ENCODE measurements at places on chromosomes 5 and 9.

GRCh38 chr9:129587487-129588262 lies 33.2 kb downstream of the C9orf50 start:
- DNase-seq = no peak

- peak; percentile 15 for DNase-seq
These were observed 300.6 kb downstream of the PARP8 start for GRCh38 chr5:50967009-50967562.

GRCh38 chr5:143086908-143087637 lies 316.4 kb downstream of the NR3C1 start:
- no peak for DNase-seq

GRCh38 chr9:89037346-89037745 lies 46.1 kb downstream of the S1PR3 start:
- no peak for DNase-seq

DNA sequence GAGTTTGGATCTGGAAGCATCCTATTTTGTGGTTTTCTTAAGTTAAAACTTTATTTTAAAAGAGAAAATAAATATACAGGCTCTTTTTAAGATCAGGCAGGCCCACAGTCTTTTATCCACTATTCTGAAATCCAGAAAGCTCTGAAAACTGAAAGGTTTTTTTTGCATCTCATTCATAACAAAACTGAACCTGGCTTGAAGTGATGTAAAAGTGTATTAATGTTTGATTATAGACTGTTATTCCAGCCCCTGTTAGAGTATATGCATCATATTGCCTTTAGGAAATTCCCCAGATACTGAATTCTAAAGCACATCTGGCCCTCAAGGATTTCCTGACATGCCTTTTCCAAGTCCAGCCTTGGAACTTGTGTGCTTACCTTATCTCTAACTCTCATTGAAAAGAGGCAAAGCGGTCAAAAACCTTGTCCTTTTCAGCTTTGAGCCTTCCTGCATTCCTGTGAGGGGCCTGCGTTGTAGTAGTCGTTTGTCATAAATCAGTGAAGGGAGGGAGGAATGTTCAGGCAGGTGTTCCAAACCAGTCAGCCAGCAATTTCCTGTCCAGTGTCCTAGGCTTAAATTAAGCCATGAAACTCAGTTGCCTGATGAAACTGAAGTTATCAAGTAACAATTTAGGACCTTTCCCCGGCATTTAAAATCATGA lies 110.4 kb downstream of the TLE4 start:
- DNase-seq = no peak

DNA sequence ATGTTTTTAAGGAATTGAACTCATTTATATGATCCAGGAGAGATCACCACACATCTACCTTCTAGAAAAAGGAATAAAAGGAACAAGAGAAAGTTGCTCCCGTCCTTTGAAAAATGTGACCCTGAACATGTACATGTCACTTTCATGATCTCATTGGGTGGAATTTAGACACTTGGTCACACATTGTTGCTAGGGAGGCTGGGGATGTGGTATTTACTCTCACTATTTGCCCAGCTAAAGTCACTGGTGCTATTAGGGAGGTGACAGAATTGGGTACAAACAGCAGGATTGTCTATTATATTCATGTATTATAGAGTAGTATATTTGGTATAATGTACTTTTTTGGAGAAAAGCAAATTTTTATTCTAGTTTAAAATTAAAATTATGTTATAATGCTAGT lies 2.1 kb upstream of the CDH10 start:
- DNase-seq = no peak

GRCh38 chr5:102711525-102712385 lies 43.4 kb upstream of the PAM start:
- DNase-seq = no peak

DNA sequence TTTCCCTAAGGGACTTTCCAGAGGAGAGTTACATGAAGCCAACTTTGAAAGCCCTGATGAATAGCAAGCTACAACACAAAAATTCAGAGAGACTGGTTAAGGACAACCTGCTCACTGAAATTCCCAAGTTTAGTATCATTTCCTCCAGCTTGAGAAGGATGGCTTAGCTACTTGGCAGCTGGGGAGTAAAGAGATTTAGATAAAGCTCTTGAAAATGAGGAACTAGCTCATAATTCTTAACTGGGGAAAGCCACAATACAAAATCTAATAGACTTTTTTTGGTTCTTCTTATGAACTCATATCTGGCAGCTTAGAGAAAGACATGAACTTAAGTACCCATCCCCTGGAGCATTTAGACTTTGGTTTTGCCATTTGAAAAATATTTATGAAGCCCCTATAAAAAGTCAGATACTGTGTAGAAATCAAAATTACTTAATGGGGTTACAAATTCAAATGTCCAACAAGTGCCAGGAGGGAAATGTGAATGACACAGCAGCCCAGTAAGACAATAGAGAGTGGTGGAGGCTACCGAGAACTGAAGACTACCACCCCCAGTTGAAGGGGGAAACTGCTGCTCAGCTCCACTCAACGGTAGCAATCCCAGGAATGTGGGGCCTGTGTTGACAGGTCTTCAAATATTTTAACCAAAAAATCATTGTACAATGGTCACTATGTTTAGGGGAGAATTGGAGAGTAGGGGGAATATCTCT lies 79.4 kb upstream of the ADRB2 start:
- peak; percentile 88 for DNase-seq

DNA sequence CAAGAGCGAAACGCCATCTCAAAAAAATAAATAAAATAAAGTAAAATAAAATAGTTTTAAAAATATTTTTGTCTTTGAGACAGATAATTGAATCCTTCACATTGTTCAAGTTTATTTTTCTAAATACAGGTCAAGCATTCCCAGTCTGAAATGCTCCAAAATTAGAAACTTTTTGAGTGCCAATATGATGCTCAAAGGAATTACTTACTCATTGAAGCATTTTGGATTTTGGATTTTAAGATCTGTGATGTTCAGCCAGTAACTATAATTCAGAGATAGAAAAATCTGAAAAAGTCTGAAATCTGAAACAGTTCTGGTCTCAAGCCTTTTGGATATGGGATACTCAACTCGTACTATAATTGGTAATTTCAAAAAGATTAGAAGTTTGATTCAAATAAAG lies 39.8 kb downstream of the RBM27 start:
- DNase-seq = no peak

GRCh38 chr9:22097707-22098106 lies 88.6 kb upstream of the CDKN2B start:
- DNase-seq = no peak

DNA sequence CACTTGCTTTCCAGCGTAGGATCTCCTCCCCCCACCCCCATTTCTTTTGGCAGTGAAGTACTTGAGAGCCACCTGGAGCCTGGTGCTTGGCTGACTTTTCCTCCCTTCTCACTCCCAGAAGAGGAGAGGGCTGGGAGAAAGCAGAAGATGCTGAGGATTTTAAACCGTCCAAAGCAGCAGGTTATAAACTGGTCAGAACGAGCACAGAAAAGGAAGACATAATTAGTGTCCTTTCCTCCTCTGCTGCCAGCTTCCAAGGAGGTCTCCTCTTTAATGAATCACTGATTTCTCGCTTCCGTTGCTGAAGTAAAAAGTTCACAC lies 563 bp upstream of the FGF10 start:
- no peak for DNase-seq

DNA sequence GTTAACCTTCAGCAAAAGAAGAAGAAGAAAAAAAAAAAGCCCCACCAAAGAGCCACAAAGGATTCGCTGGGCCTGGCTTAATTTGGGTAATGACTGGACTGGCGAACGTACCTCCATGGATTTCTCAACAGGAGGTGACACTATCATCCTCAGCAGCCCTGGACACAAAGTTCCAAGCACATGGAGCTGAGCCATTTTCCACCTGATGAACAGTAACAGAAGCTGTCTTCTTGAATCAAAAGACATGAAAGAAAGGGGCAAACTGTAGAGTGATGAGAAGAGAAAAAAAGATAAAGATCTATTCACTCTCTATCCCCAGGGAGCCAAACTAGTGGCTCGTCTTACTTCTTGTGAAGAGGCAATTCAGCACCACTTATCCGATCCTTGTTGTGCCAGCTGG lies 150.2 kb upstream of the TRPM3 start:
- no peak for DNase-seq

- DNase-seq = peak; percentile 49
These were observed 38.1 kb downstream of the PBX3 start for GRCh38 chr9:125785248-125785751.

GRCh38 chr9:136187683-136188586 lies 17.0 kb downstream of the LHX3 start:
- DNase-seq = no peak

DNA sequence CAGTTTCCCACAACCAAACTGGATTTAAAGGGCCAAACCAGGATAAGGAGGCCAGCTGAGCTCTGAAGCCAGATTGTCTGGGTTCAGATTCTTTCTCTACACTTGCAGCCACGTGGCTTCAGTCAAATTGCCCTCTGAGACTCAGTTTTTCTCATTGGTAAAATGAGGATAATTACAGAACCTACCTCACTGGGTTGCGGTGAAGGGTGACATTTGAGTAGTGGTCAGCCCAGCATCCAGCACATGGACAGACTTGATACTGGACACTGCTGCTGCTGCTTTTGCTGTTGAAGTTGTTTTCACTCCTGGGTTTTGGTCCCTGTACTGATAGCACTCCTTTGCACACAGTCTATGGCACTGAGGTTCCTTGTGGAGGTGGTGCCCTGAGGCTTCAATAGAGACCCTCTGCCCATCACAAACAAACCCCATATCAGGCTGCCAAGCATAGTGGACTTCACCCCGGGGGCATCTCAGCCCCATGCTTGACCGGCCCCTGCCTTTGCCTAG lies 25.7 kb upstream of the CDKN2AIPNL start:
- DNase-seq = no peak
